NCI-H1436 treated with DMSO at 0.1 percent for 48 hours (cell line): ENCODE measurements at places on chromosomes 4 and X.

GRCh38 chr4:31183256-31183655 is 463.1 kb downstream of the PCDH7 start:
- no peak for DNase-seq

DNA sequence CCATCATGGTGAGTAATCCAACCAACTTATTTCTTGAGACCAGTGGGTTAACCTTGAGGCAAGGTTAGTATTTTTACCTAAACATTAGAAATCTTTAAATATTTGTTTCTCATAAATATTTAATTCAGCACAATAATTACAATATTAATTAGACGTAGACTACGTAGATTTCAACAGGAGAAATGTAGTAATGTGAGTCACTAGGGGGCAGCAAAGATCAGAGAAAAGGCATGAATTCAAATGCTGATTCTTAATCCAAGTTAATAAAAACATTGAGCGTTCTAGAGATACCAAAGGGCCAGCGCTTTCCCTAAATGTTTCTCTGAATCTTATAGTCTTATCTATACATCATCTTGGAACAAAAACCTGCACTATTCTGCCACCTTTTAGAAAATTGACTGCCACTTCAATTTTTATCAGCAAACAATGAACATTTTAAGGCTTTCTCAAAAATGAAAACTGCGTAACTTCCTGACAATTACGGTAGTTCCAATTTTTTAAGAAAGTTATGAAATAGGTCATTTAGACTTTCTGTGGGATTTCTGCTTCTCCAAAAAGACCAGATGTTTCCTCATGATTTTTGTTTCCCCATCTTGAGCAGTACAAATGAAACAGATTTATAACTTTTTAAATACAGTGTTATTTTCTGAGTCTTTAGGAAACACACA is 180.7 kb downstream of the GASK1B start:
- no peak for DNase-seq

DNA sequence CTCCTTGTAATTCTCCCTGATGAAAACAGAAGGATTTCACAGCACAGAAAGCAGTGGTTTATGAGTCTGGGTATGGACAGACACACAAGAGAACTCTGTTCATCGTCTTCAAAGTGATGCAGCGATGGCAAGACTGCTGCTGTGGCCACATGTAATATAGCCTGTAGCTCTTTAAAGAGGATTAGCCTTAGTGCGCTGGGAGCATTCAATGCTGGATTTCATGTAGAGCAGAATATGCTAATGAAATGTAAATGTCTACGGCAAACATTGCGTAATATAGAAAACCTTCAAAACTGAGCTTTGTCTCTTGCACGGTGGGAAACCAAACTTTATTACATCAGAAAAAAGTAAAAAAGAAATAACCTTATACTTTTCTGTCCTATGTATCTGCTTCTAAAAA is 42.9 kb downstream of the ALPK1 start:
- DNase-seq: no peak

DNA sequence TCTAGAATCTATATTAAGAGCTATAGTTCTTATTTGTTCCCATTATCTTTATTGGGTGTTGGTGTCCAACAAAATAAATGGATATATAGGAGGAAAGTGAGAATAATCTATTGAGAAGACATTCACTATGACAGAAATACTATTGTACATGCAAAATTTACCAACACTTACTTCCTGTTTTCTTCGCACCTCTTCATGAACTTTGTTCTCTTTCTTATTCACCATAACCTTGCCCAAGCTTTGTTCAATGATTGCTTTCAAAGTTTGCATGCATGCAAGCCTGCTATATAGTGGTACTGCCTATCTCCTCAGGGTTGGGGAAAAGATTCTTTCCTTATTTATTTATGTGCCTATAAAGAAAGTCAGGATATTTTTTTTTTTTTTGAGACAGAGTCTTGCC is 176.4 kb upstream of the JADE1 start:
- no peak for DNase-seq

- DNase-seq: no peak
These were observed 730 bp downstream of the MANBA start for GRCh38 chr4:102759831-102760644.

DNA sequence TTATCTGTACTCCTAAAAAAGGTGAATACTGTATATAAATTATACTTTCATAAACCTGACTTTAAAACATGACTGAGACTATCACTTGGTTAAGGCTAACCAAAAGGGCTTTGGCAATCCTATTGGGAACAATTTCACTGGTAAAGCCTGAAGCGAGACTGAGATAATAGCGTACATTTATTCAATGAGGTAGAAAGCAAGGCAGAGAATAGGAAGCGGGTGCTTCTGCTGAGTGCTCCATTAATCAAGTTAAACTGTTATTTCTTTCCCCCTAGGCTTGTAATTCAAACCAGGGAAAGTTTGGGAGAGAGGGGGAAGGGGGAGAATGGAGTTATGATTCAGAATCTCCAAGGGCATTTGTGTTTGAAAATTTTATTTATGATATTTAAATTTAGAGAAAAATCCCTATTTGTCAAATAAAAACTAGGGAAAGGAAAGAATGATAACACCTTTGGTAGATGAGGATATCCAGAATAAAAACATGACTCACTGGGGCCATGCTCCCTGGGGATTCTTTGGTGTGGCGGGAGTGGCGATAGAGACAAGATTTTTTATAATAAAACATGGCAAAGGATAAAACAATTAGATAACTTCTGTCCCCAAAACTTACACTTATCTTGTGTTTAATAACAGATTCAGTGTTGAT is 34.6 kb upstream of the SORBS2 start:
- DNase-seq: no peak

DNA sequence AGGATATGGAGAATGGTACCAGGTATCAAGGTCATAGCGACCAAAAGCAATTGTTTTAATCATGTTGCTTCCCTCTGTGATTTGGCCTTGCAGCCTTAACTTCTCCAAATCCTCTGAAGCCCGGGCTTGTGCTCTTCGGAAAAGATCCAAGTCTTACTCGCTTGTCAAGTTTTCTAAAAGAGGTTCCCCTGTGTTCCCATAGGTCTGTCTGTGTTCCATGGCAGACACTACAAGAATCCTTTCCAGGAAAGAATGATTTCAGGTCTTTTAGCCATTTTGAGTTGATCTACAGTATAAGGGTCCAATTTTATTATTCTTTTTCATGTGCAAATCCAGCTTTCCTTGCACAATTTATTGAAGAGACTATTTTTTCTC is 710.6 kb upstream of the DIAPH2 start:
- no peak for DNase-seq

- no peak for DNase-seq
These were observed 37.3 kb upstream of the TRIM2 start for GRCh38 chr4:153166716-153167501.

- no peak for DNase-seq
These were observed 43.7 kb upstream of the SH3KBP1 start for GRCh38 chrX:19931146-19931545.

GRCh38 chrX:21255032-21255618 is 119.1 kb upstream of the CNKSR2 start:
- DNase-seq: no peak
